ENCODE measurements at places on chromosomes 11 and 22.

- no peak for DNase-seq
Measured at GRCh38 chr22:27107824-27108223, 450.4 kb downstream of the MIAT start.

GRCh38 chr22:33562501-33562900 is 357.8 kb downstream of the LARGE1 start:
- DNase-seq, result no peak

- no peak for DNase-seq
Measured at GRCh38 chr22:20013382-20013871, 3.2 kb downstream of the ARVCF start.

GRCh38 chr22:35478633-35479107 is 62.0 kb upstream of the RASD2 start:
- DNase-seq, result no peak

DNA sequence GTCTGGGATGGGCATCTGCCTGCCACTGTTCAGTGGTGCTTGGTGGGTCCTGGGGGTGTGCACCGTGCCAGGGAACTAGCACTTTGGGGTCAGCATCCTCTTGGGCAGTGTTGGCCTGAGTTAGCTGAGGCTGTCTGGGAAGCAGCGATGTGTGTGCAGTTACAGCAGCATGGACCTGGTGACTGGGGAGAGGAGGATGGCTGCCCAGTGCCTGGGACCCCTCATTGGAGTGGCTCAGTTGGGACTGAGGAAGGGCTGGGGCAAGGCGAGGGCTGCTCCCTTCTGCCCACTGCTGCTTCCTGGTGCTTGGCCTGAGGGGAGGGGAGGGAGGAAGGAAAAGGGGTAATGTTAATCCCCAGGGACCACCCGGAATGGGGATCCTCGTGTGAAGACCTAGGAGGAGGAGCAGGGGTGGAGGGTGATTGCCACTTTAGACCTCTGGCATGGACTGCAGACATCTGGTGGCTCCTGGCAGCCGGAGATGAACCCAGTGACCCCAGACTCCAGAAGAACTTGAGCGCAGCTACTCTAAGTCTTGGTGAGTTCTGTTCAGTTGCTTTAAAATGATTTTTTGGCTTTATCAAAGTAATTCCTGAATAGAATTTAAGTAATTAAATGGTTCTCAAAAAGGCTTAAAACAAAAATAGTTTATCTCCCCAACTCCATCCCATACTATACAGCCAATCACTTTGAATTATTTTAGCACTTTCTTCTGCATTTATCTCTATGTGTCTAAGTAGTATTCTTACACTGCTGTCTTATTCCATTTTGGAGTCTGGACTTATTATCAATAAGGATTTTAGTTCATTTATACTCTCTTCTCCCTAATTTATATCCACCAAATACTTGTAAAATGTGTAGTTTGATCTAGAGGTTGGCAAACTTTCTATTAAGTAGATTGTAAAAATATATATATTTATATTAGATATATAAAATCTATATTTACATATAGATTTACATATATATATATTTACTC is 15.4 kb upstream of the TMEM191C start:
- no peak for DNase-seq

- DNase-seq, result no peak
Measured at GRCh38 chr11:18261721-18262120, 4.3 kb upstream of the SAA1 start.

- no peak for DNase-seq
Measured at GRCh38 chr22:49717322-49717919, 110.3 kb downstream of the BRD1 start.

DNA sequence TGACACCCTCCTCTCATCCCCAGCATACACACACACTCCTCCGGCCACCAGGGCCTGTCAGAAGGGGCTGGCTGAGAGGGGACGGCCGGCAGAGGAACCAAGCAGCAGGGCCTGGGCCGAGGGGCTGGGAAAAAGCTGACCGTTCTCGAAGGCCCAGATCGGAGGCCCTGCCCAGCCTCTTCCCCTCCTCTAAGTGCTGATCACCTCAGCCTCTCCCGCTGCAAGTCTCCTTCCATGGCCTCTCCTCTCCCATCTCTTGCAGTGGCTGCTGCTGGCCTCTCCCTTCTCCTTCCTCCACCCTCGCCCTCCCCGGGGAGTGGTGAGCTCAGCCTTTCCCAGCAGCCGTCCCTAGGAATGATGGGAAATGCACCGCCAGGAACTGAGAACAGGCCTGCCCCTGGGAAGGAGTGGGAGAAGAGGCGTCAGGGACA is 39.6 kb downstream of the ARRB1 start:
- DNase-seq, result peak; percentile 31

DNA sequence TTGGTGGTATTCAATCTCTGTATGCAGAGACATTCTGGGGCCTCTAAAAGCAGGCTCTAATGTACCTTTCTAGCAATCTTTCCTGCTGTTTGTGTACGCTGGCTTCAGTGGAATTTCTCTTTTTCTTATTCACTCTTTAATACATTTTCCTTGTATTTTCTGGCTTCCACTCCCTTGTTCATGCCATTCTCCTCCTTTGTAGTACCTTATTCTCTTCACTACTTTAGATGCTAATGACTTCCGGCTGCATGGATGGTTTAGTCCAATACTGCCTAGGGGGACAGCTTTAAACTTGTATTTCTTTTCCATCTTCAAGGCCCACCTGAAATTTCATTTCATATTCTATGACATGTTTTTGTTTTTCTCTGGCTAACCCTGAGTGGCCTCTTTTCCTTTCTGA is 40.2 kb downstream of the DDX10 start:
- no peak for DNase-seq

DNA sequence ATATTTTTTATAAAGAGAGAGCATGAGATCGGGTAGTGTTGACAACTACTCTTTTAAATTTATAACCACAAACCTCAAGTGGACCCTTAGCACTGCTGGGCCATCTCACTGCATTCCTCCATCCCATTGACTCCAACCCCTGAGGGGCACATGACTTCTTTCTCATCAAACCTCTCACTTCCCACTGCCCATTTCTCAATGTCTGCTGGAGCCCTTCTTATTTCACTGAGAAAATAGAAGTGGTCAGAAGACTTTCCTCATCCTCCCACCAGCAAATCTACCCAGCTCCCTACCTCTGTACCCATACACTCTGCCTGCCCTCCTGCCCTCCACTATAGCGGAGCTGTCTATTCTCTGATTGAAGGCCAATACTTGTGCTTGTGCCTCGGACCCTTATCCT is 370.6 kb upstream of the MPPED2 start:
- DNase-seq, result no peak

DNA sequence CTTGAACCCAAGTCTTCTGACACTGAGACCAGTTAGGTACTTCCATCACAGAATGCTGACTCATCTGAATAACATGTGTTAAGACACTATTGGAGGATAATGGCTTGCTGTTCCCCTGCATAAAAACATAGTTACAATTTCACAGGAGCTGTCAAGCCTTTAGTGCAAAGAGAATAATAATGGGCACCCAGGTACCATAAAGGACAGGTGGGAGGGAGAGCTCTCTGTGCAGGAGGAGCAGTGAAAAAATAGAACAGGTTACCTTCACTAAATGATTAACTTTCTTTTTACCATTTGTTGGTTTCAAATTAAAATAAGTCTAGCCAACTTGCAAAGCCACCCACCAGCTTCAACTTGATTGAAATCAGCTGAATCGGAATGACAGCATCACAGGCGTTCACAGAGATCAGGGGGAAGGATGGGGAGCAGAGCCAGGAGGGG is 173.2 kb downstream of the DSCAML1 start:
- peak; percentile 65 for DNase-seq

DNA sequence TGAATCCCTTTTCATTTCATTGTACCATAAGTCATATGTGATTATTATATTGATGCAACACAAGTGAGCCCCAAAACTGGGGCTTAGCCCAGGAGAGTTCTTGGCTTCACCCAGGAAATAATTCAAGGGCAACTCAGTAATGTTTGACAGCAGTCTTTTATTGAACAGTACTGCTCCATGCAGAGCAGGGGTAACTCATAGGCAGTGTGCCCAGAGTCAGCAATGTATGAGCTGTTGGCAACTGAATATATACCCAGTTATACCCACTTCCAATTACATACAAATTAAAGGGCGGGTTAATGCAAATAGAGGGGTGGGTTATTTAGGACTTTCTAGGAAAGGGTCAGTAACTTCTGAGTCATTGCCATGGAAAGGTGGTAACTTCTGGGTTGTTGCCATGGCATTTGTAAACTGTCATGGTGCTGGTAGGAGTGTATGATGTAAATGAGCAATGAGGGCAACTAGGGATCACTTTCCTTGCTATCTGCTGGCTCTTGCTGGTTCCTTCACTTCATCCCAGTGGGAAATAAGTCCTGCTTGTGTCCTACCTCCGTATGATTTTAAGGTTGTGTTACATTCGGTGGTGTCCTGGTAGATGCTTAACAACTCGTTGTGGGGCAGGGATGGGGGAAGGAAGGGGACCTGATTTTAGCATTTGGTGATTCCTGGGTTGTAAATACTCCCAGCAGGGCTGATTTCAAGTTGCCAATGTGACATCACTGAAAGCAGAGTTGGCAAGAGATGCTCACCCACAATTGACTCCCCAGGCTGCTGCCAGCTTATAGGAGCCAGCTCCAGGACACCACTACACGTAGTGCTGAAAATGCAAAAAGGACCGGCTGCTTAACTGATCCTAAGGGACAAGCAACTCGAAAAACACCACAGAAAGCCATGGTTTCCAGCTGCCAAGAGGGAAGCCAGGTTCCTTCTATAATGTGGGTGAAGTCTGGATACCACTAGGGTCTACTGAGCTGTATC is 70.1 kb downstream of the SYT9 start:
- no peak for DNase-seq

DNA sequence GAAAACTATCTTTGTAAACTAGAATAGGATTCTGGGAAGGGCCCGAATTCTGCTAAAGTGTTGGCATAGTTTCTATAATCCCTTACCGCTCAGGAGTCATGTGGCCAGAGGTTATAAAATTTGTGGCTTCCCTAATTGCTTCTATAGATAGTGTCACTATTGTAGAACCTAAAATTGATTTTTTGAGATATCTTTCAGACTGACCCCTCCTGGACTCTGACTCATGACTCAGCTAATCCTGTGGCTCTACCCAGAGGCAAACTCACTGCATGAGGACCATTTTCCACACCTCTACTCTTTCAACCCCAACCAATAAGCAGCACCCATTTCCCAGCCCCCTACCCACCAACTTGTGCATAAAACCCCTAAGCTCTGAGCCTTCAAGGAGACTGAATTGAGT is 61.8 kb upstream of the PRSS23 start:
- DNase-seq, result no peak

DNA sequence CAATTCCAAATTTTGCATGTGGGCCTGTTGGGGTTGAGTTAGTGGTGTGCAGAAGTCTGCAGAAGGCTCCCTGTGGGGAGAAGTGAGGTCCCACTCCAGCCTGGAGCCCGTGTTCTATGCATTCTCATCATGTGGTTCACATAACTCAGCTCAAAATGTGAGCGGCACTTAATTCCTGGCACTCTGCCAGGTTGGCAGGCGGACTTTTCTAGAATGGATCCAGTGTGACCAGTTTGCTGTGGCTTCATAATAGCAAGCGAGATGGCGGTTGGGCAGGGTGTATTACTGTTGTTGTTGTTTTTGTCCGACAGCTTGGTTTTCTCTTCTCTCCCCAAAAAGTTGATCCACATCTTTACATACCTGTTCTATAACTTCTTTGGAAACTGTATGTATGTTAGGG is 146.8 kb upstream of the TTC12 start:
- DNase-seq, result no peak

- no peak for DNase-seq
Measured at GRCh38 chr11:19050281-19050680, 10.2 kb downstream of the MRGPRX2 start.

- no peak for DNase-seq
Measured at GRCh38 chr11:58070585-58070984, 39.8 kb downstream of the OR6Q1 start.

GRCh38 chr22:26892166-26893041 is 235.0 kb downstream of the MIAT start:
- DNase-seq, result no peak

DNA sequence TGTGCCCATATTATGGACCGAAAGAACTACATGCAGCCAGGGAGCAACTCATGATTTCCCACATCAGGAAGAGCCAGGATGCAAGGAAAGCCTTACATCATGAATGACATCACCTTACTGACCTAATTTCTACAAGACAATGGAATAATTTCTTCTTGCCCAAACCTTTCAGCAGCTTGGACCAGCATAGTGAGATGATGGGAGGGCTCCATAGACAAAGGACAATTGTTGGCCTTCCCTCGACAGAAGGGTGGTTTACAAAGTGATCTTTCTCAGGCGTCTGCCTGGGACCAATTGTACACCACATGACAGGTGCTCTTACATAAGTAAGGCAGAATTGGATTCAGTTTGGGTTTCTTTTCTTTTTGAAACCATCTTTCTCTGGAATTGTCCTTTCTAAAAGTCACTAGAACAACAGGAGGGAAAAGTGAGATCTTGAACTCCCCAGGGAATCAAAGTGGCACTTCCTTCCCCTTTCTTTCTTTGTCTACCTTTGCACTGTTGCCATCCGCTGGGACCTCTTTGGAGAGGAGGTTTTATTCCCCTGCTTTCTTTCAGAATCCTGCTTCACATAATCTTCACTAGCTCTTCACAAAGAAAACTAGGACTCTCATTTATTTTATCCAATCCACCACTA is 51.7 kb upstream of the PAK1 start:
- peak; percentile 9 for DNase-seq

DNA sequence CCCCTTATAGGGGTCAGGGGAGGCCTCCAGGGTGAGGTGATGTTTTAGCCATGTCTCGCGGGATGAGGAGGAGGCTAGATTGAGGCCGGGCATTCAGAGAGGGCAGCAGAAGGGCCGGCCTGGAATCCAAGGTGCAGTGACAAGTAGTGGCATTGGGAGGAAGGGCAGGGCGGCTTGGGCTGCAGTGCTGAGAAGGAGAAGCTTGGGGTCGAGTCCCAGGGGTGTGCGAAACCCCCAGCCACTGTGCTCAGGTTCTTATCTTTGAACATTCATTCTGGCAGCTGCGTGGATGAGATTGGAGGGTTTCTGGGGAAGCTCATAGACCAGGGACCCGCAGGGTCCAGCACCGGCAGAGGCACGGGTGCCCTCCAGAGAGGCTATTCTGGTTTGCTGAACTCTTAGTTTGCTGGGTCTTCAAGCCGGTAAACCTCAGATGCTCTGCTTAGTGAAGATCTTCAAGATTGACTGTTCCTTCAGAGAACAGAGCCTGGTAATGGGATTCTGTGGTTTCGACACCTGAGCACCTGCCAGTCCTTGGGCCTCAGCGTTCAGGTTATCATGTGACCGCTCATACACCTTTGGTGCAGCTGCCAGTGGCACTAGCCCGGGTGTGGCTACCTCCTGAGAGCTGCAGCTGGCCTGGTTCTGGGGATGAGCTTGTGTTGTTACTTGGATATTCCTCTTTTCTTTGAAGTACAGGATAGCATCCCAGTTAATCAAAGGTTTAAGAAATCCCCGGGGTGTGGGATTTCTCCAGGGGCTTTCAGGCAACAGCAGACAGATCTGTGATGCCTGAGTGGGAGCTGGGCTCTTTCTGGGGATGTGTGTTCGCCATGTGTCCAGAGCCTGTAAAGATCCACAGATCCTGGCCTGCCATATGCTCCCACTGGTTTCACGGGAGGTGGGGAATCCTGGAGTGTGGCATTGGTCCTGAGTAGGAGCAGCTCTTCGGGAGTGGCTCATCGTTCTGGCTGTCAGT is 152.8 kb downstream of the TBC1D22A start:
- no peak for DNase-seq
